Suppressor macrophage treated with lipopolysaccharide for 4 hours (primary cell): ENCODE measurements at places on chromosomes 1 and 21.

- DNase-seq: peak; percentile 83
These were observed 3.5 kb upstream of the ARID1A start for GRCh38 chr1:26692211-26692792.

GRCh38 chr1:212962509-212962908 lies 12.2 kb downstream of the VASH2 start:
- no peak for DNase-seq

DNA sequence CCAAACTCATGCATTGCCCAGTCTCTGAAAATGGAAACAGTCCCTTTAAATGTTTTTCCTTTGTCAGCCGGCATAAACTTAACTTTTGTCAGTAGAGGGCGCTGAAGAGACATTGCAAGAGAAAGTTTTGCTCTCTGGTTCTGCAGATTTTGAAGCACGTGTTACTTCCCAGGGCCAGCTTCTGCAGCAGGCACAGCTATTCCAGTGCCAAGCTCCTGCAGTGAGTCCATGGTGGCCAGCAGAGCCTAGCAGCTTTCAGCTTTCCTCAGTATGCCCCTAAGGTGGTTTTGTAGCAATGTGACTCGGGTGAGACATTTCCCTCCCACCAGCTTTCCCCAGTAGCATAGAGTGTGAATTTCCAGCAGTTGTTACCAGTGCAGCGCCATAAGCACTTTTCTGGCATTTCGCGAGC lies 2.6 kb upstream of the IFI44L start:
- peak; percentile 95 for DNase-seq

DNA sequence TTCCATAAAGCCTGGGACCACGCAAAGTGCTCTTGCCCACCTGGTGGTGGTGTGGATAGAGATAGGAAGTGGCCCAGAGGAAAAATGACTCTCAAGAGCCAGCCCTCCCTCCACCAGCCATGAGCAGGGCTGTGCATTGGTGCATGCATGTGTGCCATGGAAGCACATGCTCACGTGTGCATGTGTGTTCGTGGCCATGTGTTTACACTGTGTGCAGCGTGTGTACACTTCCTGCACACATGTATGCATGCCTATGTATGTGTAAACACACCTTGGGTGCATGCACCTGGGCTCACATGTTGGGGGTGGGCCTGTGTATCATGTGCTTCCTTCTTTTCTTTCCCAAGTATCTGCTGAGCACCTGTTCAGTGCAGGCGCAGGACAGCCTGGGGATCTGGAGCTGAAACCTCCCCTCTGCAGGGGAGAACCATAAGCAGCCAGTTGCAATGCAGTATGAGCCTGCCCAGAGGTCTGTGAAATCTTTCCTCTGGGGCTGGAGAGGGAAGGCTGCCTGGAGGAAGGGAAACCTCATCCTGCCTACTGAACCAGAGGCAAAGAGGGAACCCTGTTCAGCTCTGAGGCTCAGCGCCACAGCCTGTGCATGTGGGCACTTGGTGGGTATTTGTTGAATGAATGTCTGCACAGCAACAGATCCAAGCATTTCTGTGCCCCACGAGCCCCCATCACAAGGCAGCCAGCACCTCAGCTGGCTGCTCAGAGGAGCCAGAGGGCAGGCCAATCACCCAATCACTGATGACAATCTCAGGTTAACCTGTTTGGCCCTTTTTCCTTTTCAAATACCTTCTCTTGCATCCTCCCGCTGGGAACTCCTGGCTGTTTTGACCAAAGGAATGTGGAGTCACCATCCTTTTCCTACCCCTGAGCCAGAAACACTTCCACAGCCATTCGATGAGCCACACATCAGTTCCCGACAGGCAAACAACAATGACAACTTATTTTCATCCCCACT lies 327.0 kb downstream of the NPHP4 start:
- DNase-seq: no peak

DNA sequence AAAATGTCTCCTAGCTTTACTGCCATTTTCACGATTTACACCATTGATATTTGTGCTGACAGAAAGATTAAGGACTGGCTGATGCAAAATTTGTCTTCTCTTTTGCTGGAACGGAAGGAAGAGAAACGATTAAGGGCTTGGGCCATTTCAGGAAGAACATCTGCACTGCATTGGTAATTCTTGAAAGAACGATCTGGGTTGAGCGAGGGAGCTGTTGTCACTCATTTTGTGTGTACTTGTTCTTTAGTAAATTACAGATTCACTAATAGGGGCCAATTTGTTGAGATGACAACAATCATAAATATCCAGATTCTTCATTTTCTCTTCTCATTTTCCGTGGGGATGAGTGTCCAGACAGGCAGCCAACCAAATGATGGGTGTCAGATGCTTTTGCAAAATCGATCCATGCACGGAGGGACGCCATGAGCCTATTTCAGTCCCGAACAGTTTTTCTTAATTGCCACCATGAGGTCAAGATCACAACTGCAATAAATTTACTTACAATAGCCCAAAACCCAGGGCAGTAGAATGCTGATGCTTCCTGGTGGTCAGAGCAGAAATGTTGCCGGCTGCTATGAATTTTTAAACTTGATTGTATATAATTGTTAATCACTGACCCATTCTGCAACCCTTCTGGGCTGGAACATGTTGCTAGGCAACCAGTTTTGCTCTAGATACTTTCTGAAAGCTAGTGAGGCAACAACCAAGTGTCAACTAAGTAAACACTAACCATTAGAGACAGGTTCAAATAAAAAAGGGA lies 132.4 kb upstream of the TIAM1 start:
- no peak for DNase-seq

- no peak for DNase-seq
These were observed 21.1 kb upstream of the TBX15 start for GRCh38 chr1:119009312-119009655.

DNA sequence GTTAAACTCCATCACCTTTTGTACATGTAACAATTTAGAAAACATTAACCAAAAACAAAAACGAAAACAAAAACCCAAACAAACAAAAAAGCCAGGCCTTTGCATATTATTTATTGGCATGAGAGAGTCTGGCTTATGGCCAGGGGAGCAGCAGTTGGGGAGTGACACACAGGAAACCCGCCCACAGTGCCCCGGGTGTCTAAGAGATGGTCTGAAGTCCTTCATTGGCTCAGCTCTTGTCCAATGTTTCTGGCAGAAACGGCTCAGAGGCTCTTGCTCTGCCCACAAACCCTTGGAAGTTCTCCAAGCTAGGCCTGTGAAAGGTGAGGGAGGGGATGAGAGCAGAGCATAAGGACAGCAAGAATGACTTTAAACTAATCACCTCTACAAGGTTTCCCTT lies 131.5 kb downstream of the CNIH3 start:
- peak; percentile 85 for DNase-seq

DNA sequence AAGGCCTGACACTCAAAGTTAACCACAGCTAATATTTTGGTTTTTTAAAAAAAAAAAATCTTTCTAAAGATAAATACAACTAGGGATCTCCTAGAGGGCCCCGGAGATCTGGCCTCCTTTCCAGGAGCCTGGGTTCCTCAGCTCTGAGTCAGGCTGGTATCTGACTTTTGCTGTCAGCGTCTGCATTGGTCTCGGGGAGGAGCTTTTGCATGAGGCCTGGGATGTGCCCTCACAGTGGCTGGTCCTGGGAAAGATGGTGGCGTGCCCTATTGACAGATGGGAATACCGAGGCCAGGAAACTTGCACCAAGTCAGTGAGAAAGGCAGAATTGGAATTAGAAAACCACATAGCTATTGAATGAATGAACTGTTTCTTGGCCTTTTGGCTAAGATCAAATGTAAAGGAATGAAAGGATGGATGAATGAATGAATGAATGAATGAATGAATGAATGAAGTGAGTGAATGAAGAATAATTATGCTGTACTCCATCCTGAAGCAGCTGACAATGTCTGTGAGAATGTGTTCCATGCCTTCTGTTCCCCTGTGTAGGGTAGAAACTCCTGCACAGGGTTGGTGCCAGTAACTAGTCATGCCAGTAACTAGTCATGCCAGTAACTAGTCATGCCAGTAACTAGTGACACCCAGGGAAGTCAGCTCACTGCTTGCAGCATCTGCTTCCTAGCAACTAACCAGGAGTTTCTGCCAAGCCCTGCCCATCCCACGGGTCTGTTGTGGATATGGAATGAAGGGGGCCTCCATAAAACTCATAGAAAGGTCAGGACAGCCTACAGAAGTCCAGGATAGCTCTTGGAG lies 242.5 kb upstream of the VAMP3 start:
- no peak for DNase-seq

- DNase-seq: peak; percentile 62
These were observed 7.0 kb downstream of the KCNAB2 start for GRCh38 chr1:6052543-6053205.

GRCh38 chr21:28783641-28784185 lies 209.0 kb downstream of the LTN1 start:
- DNase-seq: no peak

GRCh38 chr1:212820969-212821368 lies 26.5 kb downstream of the SPATA45 start:
- DNase-seq: no peak

DNA sequence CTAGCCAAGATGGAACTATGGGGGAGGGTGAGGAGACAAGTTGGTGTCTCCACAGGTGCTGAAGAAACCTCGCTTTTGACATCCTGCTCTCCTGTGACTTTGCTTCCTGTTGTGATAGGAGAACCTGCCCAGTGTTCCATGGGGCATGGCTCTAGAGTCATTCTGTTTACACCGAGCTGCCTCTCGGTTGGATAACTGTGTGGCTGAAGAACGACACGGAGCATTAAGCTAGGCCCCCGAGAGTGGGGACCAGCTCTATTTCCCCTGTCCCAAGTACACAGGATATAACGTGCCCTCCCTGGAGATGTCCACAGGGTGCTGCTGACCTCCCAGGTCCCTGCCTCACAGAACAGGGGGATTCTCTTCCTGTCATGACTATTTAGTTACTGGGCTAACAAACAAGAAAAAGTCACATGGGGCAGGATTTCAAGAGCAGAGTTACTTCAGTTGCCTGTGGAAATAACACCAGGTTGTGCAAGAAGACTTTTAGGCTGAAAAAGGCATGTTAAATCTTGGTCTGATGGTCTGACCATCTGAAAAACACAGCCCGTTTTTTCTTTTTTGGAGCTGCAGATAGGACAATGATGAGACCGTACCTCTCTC lies 29.4 kb upstream of the PPP2R5A start:
- peak; percentile 67 for DNase-seq

GRCh38 chr1:59013276-59013927 lies 229.6 kb upstream of the JUN start:
- DNase-seq: peak; percentile 93

GRCh38 chr1:2431518-2431917 lies 19.2 kb upstream of the PEX10 start:
- DNase-seq: no peak

- peak; percentile 7 for DNase-seq
These were observed 64.0 kb downstream of the CCDC18 start for GRCh38 chr1:93244298-93245069.
